ENCODE measurements at places on chromosomes 16 and 17.

- no peak for DNase-seq
Observed at GRCh38 chr16:1214719-1215118, 10.3 kb downstream of the TPSG1 start.

DNA sequence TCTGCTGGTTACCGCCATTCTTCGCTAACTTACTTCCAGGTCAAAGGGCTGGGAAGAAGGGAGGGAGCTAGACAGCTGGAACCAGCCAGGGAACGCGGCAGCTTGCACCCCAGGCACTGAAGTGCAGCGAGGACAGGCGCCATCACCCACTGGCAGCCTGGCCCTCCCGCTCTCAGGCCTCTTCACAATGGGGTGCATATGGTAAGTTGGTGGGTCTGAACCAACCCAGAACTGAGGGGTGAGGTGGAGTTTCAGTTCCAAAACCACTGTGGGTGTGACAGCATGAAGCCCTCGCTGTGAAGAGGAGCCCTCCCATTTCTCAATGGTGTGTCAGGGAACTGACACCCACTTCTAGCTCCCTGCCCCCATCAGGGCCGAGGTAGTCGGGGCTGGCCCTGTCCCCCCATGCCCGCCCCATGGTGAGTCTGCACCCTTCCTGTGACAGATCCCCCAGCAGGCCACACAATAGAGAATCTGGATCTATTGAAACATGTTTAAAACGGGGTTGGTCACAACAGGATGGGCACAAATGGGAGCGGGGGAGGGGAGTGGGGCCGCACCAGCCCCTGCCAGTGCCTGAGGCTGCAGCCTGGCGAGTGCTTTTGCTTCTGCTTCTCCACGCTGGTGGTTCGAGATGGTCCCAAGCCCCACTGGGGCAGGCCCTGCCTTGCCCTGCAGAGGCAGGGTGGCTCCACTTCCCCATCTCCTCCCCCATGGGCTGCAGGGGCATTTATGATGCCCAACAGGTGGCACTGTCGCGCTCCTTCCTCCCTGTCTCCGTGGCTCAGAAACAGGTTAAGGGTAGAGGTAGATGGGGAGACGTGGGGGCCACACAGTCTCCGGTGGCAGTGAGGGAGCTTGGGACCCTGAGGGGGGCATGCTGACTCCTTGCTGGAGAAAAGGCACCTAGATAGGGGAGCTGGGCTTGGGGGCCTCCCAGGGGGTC, 2.3 kb downstream of the LIMD2 start:
- DNase-seq: peak; percentile 8

GRCh38 chr17:67671493-67671892, 46.2 kb upstream of the NOL11 start:
- peak; percentile 29 for DNase-seq

GRCh38 chr16:77336637-77337036, 98.2 kb downstream of the ADAMTS18 start:
- no peak for DNase-seq

DNA sequence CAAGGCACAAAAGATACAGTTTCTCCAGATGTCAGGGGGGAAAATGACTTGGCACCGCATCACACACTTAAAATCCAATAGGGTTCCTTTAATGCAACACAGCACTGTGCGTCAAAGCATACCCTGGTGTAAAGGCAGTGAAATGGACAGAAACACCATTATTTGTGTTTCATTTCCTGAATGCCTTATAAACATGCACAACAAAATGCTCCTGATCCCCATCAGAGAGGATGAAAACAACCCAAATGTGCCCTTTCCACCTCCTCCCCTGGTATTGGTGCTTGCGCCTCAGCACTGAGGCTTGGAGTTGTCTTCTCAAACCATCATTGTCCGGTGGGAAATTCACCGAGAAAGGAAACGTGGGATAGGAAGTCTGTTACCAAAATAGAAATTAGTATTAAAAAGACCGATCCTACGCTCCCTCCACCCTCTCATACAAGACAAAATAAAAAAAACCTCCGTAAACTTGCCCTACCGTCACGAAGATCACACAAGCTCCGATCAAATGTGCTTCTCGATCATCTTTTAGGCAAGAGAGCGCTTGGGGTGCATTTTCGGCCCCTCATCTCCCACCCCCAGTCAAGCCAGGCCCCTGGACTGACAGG, 722 bp downstream of the CDC27 start:
- DNase-seq: no peak

DNA sequence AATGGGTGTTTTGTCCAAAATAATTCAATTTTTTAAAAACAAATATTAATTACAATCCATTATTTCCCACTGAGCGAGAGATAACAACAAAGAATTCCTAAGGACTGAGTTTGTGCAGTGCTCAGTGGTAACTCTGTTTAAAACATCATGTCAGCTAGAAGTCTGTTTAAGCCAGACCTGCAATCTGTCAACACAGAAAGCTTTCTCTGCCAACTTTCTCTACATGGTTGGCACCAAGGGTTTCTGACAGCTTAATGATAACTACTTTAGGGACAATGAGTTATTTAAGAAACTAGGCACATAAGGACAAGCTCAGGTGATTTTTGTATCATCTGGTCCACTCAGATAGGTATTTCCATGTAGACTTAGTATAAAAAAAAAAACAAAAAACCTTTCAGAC, 81.8 kb downstream of the WDR59 start:
- no peak for DNase-seq

DNA sequence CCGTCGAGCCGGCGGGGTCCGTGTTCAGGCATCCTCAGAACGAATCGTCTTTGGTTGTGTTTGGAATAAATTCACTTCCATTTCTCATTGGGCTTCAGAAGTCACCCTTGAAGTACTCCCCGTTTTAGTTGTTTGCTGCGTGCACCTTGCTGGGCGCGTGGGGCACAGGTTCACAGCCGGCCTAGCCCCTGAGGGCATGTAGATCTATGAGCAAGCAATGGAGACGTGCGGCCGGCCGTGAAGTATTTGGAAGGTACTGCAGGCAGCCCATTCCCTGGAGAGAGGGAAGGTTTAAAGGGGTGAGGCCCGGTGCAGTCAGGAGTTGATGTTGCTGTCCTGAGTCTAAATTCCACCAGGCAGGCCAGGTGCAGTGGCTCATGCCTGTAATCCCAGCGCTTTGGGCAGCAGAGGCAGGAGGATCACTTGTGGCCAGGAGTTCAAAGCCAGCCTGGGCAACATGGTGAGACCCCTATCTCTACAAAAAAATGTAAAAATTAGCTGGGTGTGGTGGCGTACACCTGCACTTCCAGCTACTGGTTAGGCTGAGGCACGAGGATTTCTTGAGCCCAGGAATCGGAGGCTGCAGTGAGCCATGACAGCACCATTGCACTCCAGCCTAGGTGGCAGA, 714 bp downstream of the ACSF3 start:
- no peak for DNase-seq

DNA sequence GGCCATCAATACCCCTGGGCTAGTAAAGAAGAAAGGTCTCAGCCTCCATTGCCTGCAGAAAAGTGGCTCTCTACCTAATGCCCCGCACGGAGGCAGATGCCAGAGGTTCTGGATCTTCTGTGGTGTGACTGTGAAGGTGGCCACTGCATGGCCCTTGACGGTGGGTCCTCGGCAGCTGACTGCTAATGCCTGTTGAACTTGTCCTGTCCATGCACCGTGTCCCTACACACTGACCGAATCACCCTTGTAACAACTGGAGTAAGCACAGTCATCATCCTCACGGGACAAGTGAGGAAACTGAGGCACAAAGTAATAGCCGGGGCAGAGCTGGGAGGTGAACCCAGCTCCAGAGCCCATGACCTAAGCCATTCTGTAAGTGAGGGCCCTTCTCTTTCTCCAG, 48.8 kb downstream of the MYH11 start:
- DNase-seq: no peak

DNA sequence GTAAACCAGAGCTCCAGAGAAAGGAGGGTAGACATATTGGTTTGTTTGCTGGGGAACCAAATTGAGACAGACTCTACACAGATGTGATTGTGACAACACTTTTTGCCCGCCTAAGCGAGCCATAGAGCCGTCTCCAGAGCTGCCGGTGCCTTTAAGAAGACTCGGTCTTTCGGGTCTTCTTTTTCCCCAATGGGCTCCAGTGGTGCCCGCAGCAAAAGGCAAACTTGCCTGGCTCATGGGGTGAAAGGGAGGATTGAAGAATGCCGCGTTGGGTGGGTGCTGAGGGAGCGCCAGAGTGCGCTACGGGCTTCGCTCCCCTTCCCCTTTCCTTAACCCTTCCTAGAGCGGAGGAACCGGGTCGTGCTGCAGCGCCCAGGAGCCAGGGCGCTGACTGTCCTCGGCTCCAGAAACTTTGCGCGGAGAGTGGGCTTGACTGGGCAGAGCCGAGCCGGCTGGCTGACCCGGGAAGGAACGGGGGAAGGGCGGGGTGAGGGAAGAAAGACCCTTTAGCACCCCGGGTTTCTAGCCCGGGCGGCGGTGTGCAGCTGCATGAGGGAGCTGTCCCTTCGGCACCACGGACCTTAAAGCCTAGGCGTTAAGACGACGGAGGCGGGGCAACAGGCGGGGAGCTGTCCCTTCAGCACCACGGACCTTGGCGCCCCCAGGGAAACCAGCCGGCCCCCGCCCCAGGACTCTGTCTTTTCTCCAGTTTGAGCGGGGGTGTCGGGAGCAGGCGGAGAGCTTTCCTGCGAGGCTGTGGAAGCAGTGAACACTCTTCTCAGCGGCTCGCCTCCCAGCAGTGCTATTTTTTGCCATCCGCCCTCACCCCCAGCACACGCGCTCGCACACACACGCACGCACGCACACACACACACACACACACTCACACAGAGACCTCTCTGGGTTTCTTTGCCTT, at the start of gene CACNG3:
TSS of gene CACNG3 (plus strand) at position 880 of the 916 bp plus-strand sequence. CDS start 420 bp downstream, outside the sequence.
- no peak for DNase-seq

DNA sequence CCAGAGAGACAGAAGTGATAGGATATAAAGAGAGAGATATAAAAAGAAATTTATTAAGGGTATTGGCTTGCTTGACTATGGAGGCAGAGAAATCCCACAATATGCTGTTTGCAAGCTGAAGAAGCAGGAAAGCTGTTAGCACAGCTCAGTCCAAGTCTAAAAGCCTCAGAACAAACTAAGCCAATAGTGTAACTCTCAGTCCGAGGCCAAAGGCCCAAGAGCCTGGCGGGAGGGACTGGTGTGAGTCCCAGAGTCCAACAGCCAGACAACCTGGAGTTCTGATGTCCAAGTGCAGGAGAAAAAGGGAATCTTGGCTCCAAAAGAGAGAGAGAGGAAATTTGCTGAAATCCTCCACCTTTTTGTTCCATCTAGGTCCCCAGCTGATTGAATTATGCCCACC, 30.3 kb upstream of the NACA2 start:
- no peak for DNase-seq

- peak; percentile 79 for DNase-seq
Observed at GRCh38 chr16:88505405-88506082, 52.5 kb downstream of the ZFPM1 start.

GRCh38 chr16:16075488-16076422, 126.3 kb downstream of the ABCC1 start:
- no peak for DNase-seq

DNA sequence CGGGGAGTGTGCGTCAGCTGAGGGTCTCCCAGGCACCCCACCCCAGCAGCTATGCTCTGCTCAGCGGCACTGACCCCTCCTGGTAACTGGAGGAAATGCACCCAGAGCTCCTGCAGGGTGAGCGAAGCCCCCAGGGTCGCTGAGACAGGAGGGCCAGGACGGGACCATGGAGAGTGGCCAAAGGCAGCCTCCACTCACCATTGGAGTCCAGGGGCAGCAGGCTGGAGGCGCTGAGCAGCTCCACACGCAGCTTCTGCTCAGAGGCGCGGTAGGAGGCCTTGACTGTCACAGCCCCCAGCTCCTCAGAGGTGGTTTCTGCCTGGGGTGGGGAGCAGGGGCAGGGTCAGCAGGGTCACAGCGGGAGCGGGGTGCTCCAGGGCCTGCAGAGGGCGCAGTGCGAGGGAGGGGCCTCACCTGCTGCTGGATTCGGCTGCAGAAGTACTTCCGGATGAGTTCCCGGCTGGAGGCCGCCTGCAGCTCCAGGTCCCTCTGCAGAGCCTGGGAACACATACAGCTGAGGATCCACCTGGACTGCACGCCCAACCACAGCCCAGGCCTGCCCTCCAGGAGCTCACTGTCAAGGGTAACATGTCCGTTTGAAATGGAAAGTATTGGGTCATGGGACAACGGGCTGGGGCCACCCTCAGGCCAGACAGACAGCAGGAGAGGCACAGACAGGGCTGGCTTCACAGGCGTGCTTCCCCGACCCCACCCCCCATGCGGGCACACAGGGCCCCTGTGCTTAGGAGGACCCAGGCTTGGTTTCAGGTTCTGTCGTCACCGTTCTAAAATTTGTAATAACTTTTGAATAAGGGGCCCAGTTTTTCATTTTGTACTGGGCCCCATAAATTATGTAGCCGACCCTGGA, 13.8 kb downstream of the UNC13D start:
- DNase-seq: no peak

GRCh38 chr17:30323262-30323894, 10.5 kb downstream of the TMIGD1 start:
- peak; percentile 82 for DNase-seq

DNA sequence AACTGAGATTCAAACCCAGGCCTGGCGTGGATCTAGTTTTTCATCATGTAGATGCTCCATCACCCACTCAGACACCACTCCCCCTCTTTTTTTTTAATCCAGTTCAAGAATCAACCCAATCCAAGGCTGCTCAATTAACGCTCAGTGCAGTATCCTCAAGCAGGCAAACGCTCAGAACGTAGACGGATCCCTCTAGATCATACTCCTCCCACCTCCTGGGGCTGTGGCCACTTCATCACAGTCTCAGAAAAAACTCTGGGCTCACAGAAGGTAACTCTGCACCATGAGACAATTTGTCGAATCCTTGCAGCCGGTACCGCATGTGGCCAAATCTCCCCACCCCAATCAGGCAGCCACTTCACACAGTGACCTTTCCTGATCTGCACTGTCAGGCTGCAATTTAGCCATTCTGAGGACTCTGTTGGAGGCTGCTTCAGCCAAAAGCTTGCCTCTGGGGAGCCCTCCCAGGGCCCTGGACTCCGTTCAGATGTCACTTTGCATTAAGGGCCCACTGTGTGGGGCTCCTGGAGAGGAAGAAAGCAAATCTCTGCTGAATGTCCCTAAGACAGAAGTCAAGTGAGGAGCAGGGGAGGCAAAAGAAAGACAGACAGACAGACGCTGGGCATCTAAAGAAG, 183.5 kb downstream of the XYLT1 start:
- no peak for DNase-seq

- DNase-seq: no peak
Observed at GRCh38 chr17:10748531-10749181, 18.8 kb upstream of the TMEM220 start.

DNA sequence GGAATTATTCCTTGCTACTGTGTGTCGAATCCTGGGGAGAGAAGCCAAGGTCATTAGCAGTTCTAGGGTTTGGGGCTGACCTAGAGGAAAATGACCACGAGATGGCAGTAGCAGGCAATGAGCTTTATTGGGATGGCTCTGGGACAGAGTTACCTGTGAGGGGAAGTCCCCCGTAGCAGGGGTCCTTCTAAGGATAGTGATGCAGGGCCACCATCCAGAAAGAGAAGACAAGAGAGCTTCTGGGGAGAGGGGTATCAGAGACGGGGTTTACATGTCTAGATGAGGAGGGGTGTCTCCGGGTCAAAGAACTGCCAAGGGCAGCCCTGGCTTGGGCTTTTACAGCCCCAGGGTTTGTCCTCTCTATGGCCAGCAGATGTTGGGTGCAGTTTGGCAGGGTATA, 6.4 kb upstream of the GGT6 start:
- DNase-seq: peak; percentile 74

Data from NCI-H1105 (cell line).